ENCODE measurements at places on chromosomes 12 and 14.

DNA sequence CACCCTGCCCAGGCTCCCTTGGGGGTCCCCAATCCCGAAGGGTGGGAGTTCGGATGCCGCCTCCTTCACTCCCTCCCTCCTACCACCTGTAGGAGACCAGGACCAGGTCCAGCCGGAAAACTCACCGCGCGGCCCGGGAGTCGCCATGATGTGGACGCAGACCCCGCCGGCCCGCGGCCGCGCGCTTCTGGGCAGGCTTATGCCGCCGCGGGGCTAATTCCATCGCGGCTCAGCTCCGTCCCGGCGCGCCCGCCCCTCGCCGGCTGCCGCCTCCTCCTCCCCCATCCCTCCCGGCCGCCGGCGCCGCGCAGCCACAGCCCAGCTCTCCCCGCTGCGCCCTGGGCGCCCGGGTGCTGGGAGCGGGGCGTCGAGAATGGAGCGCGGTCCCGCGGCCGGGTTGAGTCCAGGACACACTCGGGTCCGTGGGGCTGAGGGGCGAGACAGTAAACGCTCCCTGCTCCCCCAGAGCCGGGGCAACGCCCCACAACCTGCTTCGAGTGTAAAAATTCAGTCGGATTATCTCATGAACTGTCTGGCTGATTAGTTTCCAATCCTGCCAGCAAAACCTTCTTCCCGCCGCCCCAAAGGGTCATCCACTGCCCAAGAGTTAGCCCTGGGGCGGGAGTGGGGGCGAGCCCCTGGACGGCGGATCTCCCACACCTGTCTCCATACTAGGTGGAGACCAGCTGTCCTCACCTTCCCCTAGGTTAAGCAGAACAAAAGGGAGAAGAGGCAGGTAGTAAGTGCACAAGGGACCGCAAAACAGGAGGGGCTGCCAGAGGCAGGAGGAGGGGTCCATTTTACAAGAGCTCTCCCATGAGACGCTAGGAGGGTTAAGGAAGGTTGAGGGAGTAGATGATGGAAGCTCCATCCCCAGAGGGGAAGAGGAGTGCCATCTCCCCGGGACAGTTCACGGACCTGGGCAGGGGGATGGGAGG lies at the start of gene ANO2:
Gene ANO2 (minus strand): TSS at position 189 of the 938 bp plus-strand sequence. CDS start 42 bp downstream, at position 147.
- DNase-seq = no peak

DNA sequence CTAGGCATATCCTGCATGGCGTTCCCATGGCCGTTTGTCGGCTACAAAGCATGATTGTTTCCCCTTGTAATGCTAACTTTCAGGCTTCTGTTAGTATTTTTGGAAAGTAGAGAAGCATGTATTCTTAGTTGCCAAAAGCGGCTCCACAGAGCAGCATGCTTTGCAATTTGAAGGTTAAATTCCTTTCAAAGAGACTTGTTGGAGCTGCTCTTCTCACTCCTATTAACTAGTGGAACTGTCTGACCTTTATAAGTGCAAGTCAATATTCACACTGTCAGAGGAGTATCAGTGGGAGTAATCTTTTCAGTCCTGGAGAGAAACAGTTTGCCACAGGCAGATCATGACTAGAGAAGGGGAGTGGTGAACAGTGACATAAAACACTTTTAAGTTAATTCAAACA lies 656.1 kb upstream of the NOVA1 start:
- no peak for DNase-seq

DNA sequence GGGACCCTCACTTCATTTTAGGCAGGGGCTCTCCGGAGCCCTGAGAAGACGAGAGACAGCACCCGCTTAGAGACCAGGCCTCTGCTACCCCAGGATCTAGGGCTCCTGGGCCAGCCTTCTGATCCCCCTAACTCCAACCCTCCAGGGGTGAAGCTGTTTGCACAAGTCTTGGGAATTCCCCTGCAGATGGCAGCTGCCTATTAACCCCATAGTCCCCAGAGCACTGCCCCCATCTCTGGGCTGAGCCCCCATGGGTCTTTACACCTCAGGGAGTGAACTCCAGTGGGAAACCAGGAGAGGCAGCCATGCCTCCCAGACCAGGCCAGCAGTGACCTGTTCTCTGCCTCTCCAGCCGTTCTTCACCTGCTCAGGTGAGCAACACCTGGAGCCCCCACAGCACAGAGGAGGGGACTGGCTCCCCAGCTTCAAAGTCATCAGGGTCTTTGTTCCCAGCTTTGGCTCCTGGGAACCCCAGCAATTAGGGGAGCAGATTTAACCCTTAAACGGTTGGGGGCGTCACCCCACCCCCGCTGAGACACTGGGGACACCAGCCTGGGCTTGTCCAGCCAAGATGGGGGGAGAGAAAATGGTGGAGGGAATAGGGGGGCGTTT lies 2.3 kb downstream of the WNT10B start:
- DNase-seq = no peak

- no peak for DNase-seq
Measured at GRCh38 chr14:91228112-91229004, 16.1 kb downstream of the GPR68 start.

GRCh38 chr12:128316973-128317526 lies 50.1 kb downstream of the TMEM132C start:
- DNase-seq = no peak

DNA sequence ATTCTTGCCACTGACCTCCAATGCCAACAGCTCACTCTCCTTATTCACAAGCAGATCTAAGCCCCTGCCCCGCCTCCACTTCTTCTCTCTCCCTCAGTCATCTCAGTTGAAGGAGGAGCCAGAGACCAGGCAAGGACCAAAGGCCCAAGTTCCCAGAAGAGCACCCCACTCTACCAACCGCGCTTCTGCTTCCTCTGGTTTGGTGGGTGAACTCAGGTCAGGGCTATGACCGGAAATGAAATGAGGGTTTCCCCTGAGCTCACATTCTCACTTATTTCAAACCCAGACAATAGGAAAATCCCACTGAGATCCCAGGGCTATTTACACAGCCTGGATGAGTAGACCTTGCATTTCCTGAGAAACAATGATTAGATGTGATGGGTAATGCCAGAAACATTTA lies 9.9 kb downstream of the DPF3 start:
- no peak for DNase-seq

GRCh38 chr12:109685574-109686447 lies 27.8 kb upstream of the FAM222A start:
- no peak for DNase-seq

DNA sequence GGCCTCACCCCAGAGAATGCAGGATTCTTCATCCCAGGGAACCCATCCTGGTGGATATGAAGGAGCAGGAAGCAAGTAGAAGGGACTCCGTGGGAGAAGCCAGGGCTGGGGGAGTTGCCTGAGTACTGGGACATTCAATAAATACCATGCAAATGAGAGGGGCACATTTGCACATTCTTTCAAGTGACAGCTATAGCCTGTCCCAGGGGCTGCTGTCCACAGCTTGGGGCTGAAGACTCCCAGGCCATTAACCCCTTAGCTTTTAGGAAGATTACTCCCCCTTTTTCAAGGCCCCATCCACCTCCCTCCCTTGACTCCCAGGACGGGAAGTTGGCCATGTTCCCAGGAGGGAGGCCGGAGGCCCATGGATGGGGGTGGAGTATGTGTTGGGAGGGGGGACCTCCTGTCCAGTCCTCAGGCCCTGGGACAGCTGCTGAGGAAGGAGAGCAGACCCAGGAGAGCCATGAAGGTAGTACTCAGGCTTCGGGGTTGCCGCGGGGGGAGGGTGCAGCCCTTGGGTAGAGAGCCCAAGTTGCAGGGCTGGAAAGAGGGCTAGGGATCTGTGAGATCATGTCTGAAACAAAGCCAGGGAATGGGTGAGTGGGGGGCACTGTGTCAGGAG lies 974 bp upstream of the TNS2 start:
- no peak for DNase-seq

DNA sequence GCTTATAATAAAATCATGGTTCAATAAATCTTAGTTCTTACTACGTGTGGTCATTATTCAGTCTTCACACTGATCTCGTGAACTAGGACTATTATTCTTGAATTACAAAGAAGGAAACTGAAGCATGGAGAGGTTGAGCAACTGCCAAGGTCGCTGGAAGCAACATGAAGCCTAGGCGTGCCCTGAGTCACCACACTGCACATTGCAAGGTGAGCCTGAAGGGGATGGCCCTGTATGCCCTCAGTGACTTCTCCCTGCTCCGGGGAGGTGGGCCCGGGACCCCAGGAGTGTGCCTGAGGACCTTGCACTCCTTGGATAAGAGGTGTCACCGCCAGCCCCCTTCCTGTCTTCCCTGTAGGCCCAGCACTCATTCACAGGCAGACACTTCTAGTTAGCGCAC lies 161.6 kb downstream of the CACNA1C start:
- DNase-seq = no peak

All from caudate nucleus (tissue), 63 donors.